Thymus (tissue), 14 donors: ENCODE measurements at places on chromosomes 16 and 17. TPM values are rescaled to one million over a fixed set of nuclear protein-coding genes. Genes with fewer than 3 reads are reported as not detected.

The CD300LF gene
- total RNA-seq = 3.4 TPM

The TP53TG3F gene
- not detected for total RNA-seq

The HOXB3 gene
- 1.5 TPM for total RNA-seq

DNA sequence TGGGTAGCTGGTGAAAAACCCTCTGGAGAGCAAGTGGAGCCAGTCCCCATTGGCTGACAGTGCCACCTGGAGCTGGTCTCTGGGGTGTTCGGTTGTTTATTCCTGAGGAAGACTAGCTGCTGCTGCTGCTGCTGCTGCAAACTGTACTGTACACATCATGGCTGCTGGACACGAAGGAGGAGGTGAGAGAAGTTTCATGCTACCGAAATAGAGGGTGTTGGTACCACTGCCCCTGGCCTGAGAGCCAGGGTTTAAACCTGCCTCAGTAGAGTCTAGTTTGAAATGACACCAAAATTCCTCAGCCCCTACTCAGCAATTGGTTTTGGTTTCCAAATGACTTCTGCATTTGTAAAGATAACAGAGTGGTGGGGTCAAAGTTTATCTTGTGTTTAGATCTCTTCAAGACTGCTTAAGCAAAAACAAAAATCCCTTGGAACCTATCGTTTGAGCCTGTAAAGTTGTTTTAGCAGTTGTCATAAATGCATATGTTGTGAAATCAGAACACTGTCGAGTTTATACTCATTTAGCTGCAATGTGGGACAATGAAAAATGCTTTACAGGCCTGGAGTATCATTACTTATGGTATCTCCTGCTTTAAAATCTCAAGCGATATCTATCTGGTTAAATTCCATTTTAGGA, 40.8 kb downstream of the CYB5B start:
- H3K36me3 ChIP-seq = peaks cover 17% of the 10 kb centered on the region
- H3K27ac ChIP-seq = no peak overlapping the region
- no peaks in the 10 kb centered on the region for H3K4me1 ChIP-seq
- no peaks in the 10 kb centered on the region for H3K27me3 ChIP-seq
- no peak for DNase-seq

DNA sequence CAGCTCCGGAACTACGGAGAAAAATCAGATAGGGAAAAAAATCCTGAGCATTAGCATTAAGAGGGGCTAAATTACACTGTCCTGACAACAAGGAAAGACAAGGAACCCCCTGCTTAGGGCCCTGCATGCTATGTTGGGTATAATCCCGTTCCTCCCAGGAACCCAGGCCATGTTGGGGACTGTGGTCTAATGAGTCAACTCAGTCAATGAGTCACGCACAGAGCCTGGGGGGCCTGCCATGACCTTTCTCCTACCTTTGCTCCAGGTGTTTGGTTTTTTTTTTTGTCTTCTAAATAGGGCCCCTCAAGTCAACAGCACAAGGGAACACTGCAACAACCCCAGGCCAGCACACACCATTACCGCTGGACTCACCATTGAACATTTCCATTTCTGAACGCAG, 8.9 kb upstream of the ZNF200 start:
- H3K36me3 ChIP-seq = no peaks in the 10 kb centered on the region
- H3K4me1 ChIP-seq = no peaks in the 10 kb centered on the region
- H3K4me3 ChIP-seq = no peak overlapping the region
- no peak overlapping the region for H3K27ac ChIP-seq
- no peaks in the 10 kb centered on the region for H3K27me3 ChIP-seq

DNA sequence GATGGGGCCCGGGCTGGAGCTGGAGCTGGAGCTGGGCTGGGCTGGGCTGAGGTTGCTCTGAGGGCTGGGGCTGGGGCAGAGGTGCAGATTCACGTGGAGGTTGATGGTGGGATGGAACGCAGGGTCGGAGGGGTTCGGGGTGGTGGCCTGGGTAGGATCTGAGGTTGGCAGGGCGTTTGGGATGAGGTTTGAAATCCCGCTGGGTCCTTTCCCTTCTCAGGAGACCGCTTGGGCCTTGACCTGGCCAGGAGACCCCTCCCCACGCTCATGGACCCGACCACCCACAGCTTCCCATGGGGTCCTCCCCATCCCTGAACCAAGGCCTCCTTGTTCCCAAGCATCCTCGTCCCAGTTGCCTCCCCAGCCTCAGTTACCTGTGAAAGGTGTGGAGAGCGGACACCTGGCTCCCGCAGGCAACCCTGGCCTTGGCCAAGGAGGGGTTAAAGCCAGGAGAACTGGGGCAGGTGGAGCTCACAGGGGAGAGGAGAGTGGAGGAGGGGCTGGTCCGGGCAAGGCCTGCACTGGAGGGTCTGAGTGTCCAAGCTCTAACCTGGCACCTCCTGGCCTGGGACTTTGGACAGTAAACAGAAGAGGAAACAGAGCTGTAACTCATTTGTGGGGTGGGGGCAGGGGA, at the start of gene ASGR2:
TSS of gene ASGR2 (minus strand) at position 582 of the 634 bp plus-strand sequence. CDS start 582 bp downstream, outside the sequence.
- no peak within 1 kb of the TSS for H3K4me3 ChIP-seq
- H3K4me1 ChIP-seq = no peaks in the 10 kb centered on the region
- H3K27me3 ChIP-seq = no peaks in the 10 kb centered on the region
- no peak for DNase-seq

- no peak for DNase-seq
- no peak overlapping the region for H3K4me3 ChIP-seq
- no peaks in the 10 kb centered on the region for H3K27me3 ChIP-seq
- H3K36me3 ChIP-seq = no peaks in the 10 kb centered on the region
Observed at GRCh38 chr17:59439262-59439661, 107.8 kb downstream of the YPEL2 start.

DNA sequence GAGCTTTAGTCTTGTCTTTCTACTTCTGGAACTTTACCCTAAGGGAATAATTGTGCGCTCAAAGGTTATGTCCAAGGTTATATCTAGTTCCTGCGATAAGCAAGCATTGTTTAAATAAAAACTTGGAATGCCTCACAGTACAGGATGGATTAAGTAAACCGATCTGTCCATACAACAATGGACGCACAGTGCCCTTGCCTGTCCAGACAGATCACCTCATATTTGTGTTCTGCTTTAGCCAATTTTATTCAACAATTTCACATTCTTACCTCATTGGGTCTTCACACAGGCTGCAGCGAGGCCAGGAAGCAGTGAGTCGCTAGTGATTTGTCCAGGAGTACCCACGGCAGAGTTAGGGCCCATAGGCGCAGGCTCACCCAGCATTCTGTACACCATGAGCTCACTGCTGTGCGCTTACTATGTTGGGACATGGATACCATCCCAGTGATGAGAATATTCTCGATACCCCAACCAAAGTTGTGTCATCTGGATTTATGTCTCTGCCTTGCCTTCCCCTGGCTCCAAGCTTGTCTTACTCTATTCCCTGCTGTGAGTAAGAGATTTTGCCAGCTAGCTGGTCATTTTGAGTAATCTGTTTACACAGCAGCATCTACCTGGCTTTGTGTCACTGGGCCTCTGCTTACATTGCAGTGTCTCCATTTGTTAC, 39.8 kb downstream of the USP43 start:
- no peaks in the 10 kb centered on the region for H3K36me3 ChIP-seq
- H3K4me1 ChIP-seq = no peaks in the 10 kb centered on the region

DNA sequence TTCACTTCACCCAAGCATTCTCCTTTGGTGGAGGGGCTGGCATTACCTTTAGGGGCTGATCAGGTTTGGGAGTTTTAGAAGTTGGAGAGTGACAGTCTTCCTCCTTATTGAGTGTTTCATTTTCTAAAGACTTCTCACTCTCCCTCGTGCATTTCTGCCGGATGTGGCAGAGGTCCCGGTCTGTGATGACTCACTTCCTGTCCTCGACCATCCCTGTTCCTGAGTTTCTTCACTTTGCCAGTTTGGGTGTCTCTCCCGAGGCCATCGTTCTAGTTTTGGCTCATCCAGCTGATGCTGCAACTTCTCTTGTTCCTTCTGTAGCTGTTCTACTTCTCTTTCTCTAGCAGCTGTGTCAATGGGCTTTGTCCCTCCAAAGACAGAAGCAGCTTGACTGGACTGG, 104.3 kb downstream of the PHKB start:
- H3K4me3 ChIP-seq = no peak overlapping the region
- no peaks in the 10 kb centered on the region for H3K27me3 ChIP-seq
- no peak overlapping the region for H3K27ac ChIP-seq
- peaks cover 2% of the 10 kb centered on the region for H3K36me3 ChIP-seq
- no peaks in the 10 kb centered on the region for H3K4me1 ChIP-seq
- no peak for DNase-seq
